ENCODE measurements at places on chromosomes 13 and 19.
A peak's percentile ranks its signal among the peaks of the same experiment; 100 is the strongest.

DNA sequence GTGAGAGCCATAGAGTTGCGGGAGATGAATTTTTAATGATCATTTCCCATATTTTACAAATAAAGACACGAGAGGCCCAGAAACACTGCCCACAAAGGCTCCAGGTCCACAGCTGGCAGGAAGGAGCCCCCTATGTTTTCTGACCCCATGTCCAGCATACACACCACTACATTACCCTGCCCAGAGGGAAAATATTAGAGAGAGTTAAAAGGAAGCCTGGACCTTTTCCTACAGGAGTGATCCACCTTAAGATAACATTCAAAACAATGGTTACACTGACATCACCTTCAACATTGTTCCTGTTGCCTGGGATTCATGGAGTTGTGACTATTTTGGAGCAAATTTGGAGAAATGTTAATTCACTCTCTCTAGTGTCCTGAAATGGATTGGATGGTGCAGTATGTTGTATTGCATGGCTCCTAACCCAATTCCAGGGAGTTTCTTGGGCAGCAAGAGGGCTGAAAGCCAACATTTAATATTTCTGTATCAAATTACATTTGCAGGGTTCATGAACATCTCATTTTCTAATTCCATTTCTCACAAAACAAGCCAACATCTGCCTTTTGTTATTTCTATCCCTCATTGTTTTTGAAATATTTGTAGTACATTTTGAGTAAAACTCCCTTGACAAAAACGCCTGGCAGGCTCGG is 172.5 kb downstream of the DLEU7 start:
- no peak for DNase-seq

DNA sequence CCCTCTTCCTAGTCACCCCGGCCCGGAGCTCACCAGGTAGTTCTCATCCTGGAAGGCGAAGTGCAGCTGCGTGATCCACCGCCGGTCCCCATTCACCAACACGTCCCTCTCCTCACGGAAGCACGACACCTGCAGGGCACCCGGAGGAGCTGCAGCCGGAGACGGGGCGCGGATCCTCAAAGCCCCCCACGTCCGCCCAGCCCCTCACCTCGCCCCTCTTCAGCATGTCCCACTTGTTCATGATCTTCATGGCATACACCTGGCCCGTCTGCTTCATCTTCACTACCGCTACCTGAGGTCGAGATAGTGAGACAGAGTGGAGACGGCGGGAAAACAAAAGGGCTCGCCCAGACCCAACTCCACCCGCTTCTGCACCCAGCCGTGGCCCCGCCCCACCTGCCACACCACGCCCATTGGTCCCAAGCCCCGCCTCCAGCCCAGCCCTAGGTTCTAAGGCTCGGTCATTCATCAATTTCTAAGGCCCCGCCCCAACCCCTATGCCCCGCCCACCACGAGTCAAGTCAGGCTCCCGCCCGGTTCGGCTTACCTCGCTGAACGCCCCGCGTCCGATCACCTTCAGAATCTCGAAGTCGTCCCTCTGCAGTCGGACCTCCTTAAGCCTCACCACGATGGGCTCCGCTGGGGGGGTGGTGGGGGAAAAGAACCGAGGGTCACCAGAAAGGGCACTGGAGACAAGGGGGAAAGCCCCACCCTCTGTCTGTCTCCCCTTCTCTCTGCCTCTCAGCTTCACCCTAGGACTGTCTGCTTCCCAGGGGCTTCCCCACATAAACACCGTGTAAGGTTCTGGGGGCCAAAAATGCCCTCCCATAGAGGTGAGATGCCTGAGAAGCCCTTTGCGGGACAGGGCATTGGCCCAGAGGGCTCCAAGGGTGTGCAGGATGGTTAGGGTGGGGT is 2.8 kb downstream of the DMPK start:
- DNase-seq = peak; percentile 90

DNA sequence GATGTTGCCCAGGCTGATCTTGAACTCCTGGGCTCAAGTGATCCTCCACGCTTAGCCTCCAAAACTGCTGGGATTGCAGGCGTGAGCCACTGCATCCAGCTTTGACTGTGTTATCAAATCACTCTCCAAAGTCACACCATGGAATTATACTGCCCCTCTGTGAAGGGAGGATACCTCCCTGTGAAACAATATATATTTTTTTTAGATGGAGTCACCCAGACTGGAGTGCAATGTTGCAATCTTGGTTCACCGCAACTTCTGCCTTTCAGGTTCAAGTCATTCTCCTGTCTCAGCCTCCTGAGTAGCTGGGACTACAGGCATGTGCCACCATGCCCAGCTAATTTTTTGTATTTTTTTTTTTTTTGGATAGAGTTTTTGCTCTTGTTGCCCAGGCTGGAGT is 7.7 kb downstream of the TYK2 start:
- DNase-seq = no peak

DNA sequence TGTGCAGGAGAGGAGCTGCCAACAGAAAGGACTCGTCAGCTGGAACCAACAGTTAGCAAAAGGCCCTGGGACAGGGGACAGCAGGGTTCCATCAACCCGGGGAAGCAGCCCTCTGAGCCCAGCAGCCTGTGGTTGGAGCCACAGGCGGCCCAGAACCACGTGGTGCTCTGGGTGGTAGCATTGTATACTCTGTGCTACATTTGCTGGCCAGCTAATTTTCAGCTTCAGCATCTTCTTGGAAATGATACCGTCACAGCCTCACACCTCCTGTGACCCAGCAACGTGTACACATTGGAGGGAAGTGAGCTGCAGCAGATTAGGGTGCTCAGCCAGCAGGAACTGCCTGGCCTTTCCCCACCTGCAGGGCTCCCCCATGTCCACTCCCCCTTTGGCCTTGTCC is 13.1 kb upstream of the MTIF3 start:
- DNase-seq = no peak

DNA sequence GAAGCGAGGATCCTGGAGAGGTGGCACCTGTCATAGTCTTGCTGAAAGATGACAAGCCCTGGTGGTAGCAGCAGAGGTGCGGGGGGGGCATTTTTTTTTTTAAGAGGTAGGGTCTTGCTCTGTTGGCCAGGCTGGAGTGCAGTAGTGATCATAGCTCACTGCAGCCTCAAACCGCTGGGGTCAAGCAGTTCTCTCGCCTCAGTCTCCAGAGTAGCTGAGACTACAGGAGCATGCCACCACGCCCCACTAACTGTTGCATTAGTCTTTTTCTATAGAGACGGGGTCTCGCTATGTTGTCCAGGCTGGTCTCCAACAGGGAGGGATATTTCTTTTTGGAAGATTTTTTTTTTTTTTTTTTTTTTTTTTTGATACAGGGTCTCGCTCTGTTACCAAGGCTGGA is 3.3 kb downstream of the BAX start:
- no peak for DNase-seq

- DNase-seq = peak; percentile 85
Measured at GRCh38 chr19:10644260-10645007, 9.7 kb upstream of the ILF3 start.

GRCh38 chr19:2469102-2469914 is 6.6 kb upstream of the GADD45B start:
- no peak for DNase-seq

DNA sequence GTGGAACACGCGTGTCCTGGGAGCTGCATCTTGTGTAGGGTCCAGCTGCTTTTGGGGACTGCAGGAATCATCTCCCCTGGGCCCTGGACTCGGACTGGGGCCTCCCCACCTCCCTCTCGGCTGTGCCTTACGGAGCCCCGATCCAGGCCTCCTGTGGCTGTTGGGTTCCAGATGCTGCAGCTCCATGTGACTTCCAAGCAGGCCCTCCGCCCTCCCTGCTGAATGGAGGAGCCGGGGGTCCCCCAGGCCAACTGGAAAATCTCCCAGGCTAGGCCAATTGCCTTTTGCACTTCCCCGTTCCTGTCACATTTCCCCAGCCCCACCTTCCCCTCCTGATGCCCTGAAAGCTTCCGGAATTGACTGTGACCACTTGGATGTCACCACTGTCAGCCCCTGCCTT is 6.2 kb upstream of the PGLS start:
- DNase-seq = no peak

DNA sequence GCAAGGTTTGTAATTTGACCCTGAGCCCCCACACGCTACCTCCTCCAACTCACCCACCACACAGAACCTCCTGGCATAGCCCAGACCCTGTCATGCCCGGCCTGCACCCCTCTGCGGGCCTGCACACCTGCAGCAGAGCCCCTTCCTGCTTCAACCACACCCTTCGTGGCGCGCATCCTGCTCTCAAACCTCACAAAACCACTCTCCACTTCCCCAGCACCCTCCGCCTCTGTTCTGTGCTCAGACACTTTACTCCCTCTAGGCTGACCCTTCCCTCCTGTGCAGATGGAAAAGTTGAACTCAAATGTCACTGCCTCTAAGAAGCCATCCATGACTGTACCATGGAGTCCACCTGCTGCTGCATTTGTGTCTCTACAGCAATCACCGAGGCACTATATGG is 28.5 kb downstream of the FAAP24 start:
- DNase-seq = peak; percentile 11

GRCh38 chr13:94516456-94516855 is 37.0 kb upstream of the DCT start:
- no peak for DNase-seq

- peak; percentile 22 for DNase-seq
Measured at GRCh38 chr19:49119411-49120324, at the start of gene PPFIA3. PPFIA3 (plus strand) TSS chr19:49119544; CDS start chr19:49127874, 8,330 bp downstream.

DNA sequence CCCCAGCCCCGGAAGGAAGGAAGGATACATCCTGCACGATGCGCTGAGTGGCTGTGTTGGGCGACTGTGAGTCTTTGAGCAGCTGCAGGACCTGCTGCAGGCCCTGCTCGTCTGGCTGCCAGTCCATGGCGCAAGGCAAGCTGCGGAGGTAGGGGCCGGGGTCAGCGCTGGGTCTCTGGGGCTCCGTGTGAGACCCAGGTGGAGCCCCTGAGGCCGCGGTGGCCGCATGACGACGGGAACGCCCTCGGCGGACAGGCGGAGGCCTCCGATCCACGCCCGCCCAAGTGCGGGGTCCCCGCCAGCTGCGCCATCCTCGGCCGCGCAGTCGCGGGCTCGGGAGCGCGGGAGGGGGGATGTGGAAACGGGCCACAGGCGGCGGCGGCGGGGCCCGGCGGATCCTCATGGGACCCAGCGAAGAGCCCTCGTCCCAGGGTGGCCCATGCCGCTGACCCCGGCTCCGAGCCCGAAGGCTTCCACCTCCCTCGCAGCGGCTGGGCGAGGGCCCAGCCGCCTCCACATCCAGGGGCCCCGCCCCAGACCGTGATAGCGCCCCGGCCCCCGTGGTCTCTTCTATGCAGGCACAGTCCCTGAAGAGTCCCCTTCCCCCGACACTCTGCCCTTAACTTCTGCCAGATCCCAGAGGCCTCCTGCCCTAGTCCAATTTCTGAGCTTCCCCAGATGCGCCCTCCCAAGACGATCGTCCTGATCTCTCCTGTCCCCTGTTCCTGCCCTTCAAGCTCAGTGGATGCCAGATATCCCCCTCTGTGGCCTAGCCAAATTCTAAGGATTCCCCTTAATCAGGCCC is 2.7 kb downstream of the TNPO2 start:
- DNase-seq = no peak

DNA sequence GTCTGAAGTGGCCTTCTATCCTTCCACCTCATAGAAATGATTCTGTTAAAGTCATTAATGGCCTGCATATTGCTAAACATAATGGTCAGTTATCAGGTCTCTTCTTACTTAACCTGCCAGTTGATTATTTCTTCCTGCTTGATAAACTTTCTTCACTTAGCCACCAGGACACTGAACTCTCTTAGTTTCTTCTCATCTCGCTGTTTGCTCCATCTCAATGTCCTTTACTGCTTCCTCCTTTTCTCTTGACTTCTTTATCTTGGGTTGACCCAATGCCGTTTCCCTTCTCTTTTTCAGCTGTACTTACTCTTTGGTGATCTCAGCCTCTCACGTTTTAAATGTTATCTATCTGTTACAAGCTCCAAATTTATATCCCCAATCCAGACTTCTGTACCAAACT is 17.1 kb upstream of the CLC start:
- DNase-seq = no peak

DNA sequence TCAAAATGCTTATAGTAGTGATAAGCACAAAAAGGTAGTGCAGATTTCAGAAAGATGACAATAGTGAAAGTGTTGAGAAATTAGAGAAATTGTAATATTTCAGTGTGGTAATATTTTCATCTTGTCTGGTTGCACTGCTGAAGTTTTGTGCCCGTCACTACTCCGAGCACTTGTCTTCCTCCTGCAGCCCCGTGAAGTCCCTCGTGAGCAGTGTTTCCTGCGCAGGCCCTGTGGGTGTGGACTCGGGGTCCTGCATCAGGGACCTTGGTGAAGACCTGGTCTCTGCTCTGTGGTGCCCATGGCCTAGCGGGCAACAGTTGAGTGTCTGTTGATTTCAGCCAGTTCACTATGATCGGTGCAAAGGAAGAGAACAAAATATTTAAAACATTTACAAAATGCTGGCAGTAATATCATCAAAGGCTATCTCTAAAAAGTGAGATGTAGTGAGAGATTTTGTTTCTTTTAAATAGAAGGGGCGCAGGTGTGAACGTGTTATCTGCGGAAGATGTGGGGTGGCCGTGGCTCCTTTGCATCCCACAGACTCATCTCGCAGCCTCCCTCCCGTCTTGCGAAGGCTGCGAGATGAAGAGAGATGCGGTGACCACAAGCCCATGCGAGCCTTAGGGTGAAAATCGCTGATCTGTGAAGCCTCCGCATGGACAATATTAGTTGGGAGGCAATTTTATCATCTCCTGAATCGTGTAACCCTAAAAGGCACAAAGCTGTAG is 27.7 kb upstream of the DCUN1D2 start:
- DNase-seq = no peak
